Colonic mucosa (tissue), 4 donors: ENCODE measurements at places on chromosomes 6 and 20. TPM values are rescaled to one million over a fixed set of nuclear protein-coding genes. Genes with fewer than 3 reads are reported as not detected.

DNA sequence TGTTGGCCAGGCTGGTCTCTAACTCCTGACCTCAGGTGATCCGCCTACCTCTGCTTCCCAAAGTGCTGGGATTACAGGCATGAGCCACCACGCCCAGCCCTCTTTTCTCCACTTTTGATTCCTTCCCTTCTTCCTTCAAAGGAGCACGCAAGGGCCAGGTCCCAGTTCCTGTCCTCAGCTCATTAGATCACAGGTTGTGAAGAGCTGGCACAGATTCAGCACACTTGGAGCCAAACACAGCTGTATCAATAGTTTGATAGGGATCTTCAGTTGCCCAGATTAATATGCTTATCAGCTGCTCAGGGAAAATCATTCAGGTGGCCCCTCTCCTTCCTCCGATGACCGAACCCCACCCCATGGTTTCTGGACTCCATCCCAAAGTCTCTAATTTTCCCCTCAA is 14.4 kb upstream of the SLC22A23 start:
- no peak for DNase-seq

Gene KCNG1
- 5.8 TPM for total RNA-seq

Gene EDN3
- total RNA-seq = 11.7 TPM

Gene TOMM34
- 16.5 TPM for total RNA-seq

DNA sequence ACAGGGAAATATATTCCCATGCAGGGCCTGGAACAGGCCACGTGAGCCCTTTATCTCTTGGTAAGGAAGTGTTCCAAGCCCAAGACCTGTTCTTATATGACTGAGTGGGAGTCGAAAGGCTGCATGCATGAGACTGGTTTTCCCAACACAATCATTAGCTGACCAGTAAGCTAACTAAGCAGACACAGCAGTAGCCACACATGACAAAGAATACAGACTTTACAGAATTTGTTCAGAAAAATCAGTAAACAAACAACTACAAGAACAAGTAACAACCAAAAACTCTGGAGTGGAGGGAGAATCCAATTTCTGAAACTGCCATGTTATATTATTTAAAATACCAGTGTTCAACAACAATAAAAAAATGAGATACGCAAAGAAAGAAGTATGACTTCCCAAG is 16.7 kb downstream of the BPIFA1 start:
- no peak for DNase-seq

DNA sequence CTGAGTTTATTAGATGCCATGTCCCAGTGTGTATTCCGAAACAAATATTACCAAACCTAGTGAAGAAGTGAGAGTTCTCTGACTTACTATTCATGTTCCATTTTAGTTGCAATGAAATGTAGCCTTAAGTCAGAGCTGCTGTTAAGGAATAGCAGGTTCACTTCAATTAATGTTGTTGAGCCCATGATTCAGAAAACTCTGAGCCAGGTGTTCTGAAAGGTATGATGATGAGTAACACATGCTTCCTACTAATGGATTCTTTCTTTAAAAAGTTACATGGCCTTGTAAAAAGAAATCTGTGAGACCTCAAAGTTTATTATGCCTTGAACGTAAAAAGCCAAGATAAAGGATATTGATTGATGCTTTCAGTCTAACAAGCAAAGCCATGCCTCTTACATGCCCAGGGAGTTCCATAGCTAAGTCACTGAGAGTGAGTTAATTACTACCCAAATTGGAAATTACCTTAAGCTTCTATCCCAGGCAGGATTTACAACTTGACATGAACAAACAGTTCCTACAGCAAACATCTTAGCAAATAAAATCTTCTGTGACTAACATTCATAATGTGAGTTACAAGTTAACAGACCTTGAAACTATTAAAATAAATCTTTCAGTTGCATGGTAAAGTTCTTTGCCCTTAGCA is 122.9 kb downstream of the AKAP7 start:
- DNase-seq = no peak

Gene ETV7
- 4.5 TPM for total RNA-seq

- DNase-seq = no peak
Observed at GRCh38 chr6:47277702-47278101, 32.0 kb downstream of the TNFRSF21 start.

Gene MAPK13
- total RNA-seq = 186 TPM

- no peak for DNase-seq
Observed at GRCh38 chr6:77097940-77098339, 365.4 kb downstream of the HTR1B start.

DNA sequence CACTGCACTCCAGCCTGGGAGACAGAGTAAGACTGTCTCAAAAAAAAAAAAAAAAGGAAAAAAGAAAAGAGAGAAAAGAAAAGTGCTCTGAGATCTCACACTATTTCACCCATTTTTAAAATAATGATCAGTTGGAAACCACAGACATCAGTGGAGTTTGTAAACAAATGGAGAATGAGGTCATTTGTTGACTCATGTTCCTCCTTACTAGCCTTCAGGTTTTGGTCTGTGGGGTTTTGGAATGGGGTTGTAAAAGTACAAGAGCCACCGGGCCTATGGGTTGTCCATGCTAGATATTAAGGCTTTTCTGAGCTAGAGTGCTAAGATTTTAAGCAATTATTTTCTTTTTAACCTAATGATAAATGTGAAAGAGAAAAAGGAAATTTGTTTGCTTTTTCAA is 104.4 kb upstream of the PRL start:
- no peak for DNase-seq

DNA sequence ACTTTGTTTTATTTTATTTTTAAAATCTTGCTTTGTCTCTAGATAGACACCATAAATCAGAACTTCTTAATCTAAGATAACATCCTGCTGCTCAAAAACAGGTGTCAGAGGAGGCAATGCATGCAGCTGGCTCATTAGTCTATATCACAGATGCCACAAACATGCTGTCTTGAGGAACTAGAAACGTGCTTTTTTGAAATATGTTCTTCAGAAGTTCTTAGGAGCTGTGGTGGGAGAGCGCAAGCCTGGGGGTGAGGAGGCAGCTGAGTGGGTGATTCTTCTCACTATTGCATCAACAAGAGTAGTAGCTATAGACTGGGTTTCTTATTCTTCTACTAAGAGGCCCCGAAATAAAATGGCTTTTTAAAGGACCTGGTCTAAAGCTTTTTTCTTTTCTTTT is 23.4 kb downstream of the IL22RA2 start:
- no peak for DNase-seq

DNA sequence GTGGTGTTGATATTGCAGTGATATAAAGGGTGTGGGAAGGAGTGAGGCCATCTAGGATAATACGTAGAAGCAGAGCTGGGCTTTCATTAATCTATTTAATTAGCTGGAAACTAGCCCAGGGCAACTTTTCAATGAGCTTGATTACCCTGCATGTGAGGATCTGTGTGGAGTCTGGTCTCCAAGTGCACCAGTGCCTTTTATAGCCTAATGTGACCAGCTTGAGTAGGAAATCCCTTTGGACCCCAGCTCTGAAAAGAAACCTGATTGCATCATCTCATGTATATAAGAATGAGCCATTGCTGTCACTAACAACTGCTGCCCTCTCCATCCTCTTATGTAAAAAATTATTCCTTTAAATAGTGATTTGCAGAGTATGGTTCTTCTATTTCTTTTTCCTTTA is 72.6 kb downstream of the CD109 start:
- no peak for DNase-seq

Gene GINS1
- 5.4 TPM for total RNA-seq

GRCh38 chr6:119862719-119863118 is 513.2 kb upstream of the MAN1A1 start:
- DNase-seq = no peak

Gene L3MBTL3
- total RNA-seq = 9.8 TPM

- DNase-seq = no peak
Observed at GRCh38 chr6:130995783-130996447, 67.1 kb downstream of the EPB41L2 start.

Gene NFATC2
- 7.3 TPM for total RNA-seq

Gene JAG1
- 102 TPM for total RNA-seq

DNA sequence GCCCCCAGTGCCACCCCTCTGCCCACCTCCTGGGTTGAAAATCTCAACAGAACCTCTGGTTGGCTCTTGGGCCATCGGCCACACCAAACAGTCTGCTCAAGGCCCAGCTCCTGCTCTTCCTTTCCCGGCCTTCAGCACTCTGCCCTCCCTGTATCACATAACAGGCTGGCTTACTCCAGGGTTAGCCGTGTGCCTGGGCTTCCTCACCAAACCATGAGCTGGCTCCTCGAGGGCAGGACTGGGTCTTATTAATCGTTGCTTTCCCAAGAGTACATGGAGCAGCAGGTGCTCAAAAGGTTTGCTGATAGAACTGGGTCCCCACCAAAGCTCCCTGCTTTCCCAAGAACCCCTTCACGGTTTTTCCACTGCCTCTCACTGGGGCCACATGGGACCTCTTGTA is 12.7 kb upstream of the FAM83C start:
- no peak for DNase-seq

GRCh38 chr6:148972481-148972880 is 225.7 kb downstream of the UST start:
- DNase-seq = peak; percentile 63

DNA sequence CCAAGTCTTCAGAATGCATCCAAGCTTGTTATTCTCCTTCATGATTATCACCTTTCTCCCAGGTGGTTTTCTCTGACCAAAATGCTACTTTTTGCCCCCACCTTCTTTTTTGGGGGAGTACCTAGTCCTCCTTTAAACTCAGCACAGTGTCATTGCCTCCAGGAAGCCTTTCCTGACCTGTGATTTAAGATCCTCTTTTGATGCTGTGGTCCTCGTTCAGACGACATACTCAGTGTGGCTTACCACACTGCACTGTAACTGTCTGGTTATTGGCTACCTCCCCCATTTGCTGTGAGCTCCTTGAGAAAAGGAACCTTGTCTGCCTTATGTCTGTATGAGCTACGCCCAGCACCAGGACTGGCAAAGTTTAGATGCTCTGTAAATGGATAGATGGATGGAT is 14.6 kb downstream of the SAYSD1 start:
- DNase-seq = no peak

DNA sequence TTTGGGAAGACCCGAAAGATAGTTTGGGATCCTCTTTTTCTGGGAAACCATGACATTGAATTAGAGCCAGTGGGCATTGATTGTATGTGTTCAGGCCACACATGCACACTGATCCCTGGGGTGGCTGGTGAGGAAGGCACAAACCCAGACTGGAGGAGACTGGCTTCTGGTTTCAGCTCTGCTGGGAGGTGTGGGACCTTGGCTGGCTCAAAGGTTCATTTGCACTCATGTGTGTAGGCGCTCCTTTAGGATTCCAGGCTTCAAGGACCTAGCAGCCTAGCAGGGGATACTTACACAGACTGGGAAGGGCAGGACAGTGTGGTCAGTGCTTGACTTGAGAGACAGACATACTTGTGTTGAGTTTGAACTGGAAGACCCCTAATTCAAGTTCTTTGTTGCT is 7.2 kb downstream of the RIN2 start:
- no peak for DNase-seq

Gene HMGCLL1
- total RNA-seq = 0.45 TPM

- peak; percentile 15 for DNase-seq
Observed at GRCh38 chr20:25270829-25271251, 23.0 kb downstream of the PYGB start.

DNA sequence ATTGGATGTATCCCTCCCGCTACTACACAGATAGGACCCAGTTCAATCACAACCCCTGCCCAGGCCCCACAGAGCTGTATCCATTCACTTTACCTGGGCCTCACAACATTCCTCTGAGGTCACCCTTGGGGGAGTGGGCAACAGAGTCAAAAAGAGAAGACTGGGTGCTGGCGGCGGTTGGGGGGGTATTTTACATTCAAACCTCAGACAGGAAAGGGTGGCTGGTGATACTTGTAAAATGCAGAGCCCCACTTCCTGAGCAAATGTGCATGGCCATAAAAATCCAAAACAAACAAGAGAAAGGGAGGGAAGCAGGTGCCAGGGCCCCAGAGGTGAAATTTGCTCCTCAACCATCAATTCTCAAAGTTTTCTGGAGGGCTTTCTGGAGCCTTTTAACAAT is 3.5 kb downstream of the LRFN2 start:
- DNase-seq = peak; percentile 47

Gene GTPBP2
- total RNA-seq = 50.0 TPM

Gene IRAK1BP1
- total RNA-seq = 1.7 TPM

Gene PPIL6
- total RNA-seq = 1.5 TPM

DNA sequence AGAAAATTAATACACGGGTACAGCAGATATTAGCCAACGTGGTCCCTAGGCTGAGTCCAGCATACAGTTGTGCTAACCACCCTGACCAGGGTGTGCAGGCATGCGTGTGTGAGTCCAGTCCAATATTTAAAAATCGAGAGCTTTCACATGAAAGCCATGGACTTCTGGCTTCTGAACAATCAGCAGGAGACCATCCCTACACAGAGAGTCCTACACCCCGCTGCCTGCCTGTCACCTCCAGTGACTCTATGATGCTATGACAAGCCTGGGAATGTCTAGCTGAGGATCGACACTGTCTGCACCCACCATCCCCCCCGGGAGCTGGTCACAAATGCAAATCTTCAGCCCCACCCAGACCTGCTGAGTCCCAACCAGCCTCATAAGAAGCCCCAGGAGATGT is 7.9 kb downstream of the ACSS1 start:
- no peak for DNase-seq

- no peak for DNase-seq
Observed at GRCh38 chr6:153424719-153425400, 293.8 kb upstream of the RGS17 start.

Gene TDRD6
- 0.08 TPM for total RNA-seq

GRCh38 chr6:56995347-56995902 is 40.5 kb downstream of the BEND6 start:
- DNase-seq = no peak

Gene TRIM31
- 51.2 TPM for total RNA-seq

DNA sequence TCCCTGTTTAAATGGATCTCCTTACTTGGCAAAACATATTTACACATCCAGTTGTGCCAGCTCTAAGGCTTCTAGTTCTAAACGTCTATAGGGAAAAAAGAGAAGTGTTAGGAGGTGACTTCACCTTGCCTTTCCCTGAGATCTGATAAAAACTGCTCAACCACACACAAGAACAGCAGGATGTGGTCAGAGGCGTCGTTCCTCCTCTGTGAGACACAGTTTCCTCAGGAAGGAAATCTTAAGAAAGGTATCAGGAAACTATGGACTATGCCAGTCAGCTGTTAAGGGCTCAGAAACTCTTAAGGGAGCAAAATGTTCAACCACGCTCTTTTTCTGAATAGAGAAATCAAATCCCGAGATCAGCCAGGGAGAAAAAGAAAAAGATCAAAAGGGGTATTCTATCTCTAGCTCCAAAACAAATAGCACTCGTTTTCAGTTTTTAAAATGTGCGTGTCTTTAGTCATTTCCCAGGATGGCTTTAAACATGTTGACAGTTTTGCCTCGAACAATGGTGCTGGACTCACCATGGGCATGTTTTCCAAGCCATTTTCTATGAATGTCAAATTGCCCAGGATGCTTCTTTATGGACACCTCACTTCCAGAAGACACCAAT is 154.5 kb downstream of the HACE1 start:
- DNase-seq = no peak

GRCh38 chr6:43873806-43874714 is 104.0 kb downstream of the VEGFA start:
- peak; percentile 62 for DNase-seq
